ENCODE measurements at places on chromosomes 7 and 10.

- DNase-seq: no peak
Measured at GRCh38 chr10:130799532-130799931, 512.0 kb downstream of the TCERG1L start.

- peak; percentile 24 for DNase-seq
Measured at GRCh38 chr10:112279433-112279832, 3.8 kb upstream of the TECTB start.

- peak; percentile 82 for DNase-seq
Measured at GRCh38 chr10:69092959-69093850, 5.3 kb downstream of the SRGN start.

- no peak for DNase-seq
Measured at GRCh38 chr10:77879065-77879464, 47.5 kb downstream of the DLG5 start.

- DNase-seq: peak; percentile 99
Measured at GRCh38 chr10:3452173-3452626, 279.6 kb upstream of the PITRM1 start.
